NCI-H2107 (cell line): ENCODE measurements at places on chromosomes 13 and 19.

GRCh38 chr19:44455100-44455499 lies 6.8 kb upstream of the ZNF229 start:
- no peak for DNase-seq

GRCh38 chr13:76790526-76790925 lies 95.7 kb downstream of the KCTD12 start:
- DNase-seq, result no peak

DNA sequence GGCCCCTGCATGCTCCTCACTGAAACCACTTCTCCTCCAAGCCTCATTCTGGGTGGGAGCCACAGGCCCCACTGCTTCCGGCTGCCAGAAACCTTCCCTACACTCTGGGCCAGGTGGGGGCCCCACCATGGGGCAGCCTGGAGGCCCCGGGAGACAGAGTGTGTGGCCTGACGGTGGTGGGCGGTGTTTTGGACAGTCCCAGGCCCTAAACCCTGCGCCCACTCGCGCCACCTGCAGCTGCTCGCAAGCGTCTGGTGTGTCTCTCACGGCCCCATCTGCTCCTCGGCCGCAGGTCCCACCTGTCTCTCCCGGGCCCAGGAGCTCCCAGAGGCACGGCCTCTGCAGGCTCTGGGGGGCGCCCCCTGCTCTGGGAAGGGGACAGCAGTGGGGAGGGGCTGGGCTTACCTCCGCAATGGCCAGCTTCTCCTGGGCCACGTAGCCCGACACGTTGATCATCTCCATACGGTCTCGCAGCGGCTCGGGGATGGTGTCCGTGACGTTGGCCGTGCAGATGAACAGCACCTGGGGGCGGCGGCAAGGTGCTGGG lies 5.6 kb downstream of the RPL36 start:
- no peak for DNase-seq

DNA sequence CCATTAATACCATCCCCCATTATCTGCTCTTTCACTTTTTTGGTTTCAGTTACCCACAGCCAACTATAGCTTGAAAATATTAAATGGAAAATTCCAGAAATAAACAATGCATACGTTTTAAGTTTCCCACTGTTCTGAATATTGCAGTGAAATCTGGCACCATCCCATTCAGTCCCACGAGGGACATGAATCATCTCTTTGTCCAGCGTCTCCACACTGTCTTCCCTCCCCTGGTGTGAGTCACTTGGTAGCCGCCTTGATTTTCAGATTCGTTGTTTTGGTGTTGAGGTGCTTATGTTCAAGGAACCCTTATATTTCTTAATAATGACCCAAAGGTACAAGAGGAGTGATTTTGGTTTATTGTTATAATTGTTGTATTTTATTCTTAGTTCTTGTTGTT lies 246.1 kb downstream of the DCT start:
- no peak for DNase-seq
